ENCODE measurements at places on chromosomes 6 and 20.

DNA sequence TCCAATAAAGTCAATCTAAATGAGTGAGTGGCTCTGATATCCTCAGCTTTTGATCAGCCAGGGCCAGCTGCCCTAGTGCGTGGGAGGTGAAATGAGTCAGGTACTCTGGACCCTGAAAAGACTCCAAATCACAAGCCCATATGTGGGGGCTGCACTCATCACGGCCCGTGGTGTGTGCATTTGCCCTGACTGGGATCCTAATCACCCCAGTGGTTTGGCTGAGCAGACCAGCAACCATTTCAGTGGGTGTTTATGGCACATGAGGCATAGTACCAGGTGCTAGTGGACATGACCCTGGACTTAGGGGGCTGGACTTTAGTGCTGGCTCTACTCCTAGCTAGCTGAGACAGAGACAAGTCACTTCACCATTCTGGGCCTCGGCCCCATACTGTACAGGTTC lies 39.4 kb downstream of the SCML4 start:
- peak; percentile 23 for DNase-seq

DNA sequence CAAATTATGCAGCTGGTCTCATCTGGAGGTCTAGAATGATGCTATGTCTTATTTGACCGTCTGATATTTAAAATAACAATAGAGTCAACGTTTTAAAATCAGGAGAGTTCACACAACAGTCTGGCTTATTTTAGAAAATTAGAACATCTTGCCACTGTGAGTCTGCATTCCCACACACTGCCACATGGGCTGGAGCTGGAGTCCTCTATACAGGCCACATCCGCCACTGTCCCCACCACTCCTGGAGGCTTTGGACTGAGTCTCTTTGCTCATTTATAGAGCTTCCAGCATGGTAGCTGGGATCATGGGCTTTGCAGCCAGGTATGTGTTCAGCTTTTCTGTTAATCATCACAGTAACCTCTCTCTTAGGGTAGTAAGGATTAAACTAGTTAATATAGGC lies 68.8 kb upstream of the ZNFX1 start:
- no peak for DNase-seq

- DNase-seq: peak; percentile 40
Measured at GRCh38 chr6:96520171-96521115, 1.2 kb upstream of the UFL1 start.

GRCh38 chr6:157561414-157561790 lies 180.4 kb downstream of the ZDHHC14 start:
- no peak for DNase-seq

GRCh38 chr6:107736713-107737396 lies 87.3 kb downstream of the SCML4 start:
- DNase-seq: no peak

DNA sequence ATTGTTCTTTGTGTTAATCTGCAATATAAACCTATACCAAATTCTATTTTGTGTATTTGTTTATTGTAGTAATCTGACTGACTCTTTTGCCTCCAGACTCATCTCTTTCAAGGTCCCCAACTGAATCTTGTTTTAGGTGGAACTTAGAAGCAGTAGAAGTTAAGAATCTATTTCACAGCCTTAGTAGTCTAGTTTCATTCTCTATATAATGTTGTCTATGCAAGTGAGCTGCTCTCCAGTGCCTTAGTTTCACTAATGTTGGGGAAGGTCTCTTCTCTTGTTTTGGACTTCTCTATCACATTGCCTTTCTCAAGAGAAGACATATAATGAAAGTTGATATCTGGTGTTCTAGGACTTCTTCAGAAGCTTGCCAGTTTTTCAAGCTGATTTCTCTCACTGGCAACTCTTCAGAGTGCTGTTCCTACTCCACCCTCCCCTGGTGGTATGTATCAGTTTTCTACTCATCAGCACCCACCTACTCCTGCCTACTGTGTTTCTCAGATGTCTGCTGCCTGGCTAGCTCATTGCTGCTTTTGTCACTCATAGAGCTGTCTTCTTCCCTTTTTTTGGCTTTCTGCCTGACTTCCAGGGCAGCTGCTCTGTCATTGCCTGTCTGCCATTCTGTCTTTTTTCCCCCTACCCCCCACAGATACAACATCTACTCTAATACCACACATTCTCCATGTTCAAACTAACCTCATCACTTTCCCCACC lies 82.1 kb downstream of the PTPRA start:
- DNase-seq: no peak

- DNase-seq: no peak
Measured at GRCh38 chr20:25484911-25485511, 77.5 kb downstream of the GINS1 start.

DNA sequence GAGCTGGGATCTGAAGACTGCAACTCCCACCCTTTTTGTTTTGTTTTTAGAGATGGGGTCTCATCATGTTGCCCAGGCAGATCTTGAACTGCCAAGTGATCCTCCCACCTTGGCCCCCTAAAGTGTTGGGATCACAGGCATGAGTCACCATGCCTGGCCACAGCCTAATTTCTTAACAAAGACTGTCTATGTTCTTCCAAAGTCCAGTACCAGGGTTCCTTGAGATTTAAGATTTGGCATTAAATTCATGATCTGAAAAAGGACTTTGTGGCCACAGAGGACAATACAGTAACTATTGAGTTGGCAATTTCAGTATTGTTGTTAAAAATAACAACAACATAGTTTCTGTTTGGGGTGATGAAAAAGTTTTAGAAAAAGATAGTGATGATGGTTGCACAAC lies 28.7 kb upstream of the BEND3 start:
- no peak for DNase-seq

DNA sequence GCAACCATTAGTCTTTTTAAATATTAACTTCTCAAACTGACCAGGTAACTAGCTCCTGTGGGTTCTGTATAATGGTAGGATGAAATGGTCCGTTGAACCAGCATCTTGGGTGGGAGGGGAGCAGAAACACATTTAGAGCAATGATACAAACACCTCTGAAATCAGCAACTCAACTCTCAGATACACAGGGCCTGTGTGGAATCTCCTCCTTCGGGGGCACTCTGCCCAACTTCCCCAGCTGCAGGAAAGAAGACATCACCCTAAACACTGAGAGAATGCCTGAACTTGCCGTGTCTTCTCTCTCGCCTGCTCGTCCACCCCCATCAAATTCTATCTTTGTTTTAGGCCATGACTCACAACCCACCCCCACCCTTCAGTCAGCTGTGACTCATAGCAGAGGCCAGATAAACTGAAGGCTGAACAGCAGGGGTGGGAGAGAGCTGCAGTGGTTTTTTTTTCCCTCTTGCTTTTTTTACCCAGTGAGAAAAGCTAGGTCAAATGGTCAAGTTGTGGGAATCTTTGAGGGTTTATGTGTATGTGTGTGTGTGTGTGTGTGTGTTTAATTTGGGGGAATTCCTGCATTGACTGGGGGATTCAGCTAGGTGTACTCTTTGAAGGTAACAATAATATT lies 593.4 kb upstream of the JAG1 start:
- DNase-seq: peak; percentile 72

GRCh38 chr20:9460518-9460917 lies 53.9 kb upstream of the LAMP5 start:
- DNase-seq: no peak

GRCh38 chr6:15176816-15177370 lies 69.0 kb upstream of the JARID2 start:
- DNase-seq: no peak

- no peak for DNase-seq
Measured at GRCh38 chr20:63064310-63064709, 57.5 kb upstream of the BHLHE23 start.

- DNase-seq: no peak
Measured at GRCh38 chr6:169095153-169095552, 158.5 kb downstream of the THBS2 start.

- DNase-seq: peak; percentile 75
Measured at GRCh38 chr20:5718896-5719595, 31.2 kb upstream of the SHLD1 start.

GRCh38 chr6:3421791-3422434 lies 34.9 kb downstream of the SLC22A23 start:
- DNase-seq: no peak

DNA sequence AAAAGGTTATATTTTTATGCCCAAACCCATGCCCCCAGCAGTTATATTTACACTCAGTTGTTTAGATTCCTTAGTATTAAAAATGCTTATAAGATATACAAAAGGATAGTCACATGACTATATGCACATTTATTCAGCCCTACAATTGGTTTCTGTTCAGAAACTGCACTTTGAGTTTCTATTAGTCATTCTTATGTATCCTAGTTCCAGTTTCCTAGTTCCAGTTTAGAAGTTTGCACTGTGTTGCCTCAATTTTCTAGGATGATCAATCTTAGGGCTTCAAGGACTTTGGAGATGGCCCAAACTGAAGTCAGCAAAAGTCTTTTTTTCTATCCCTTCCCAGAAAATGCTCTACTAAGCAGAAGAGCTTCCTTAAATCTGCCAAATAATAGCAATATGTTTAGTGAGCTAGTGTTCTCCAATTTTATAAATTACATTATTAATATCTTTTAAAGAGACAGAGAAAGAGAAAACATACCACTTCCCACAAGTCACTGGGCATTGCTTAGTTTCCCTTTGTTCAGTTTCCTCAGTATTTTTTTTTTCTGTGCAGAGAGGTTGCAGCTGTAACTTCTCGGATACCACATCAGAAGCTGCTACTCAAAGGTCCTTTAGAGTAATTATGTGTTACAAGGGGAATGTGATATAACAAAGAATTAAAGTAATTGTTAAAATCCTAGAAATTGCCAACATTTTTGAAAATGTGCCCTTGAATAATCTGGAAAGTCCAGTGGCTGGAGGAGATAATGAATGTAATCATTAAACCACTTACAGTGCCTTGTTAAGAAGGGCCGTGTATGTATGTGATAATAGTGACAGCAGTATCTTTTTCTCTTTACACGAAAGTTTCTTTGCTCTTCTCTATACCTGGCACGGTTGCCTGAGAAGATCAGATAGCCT lies 138.8 kb downstream of the KHDRBS2 start:
- no peak for DNase-seq

DNA sequence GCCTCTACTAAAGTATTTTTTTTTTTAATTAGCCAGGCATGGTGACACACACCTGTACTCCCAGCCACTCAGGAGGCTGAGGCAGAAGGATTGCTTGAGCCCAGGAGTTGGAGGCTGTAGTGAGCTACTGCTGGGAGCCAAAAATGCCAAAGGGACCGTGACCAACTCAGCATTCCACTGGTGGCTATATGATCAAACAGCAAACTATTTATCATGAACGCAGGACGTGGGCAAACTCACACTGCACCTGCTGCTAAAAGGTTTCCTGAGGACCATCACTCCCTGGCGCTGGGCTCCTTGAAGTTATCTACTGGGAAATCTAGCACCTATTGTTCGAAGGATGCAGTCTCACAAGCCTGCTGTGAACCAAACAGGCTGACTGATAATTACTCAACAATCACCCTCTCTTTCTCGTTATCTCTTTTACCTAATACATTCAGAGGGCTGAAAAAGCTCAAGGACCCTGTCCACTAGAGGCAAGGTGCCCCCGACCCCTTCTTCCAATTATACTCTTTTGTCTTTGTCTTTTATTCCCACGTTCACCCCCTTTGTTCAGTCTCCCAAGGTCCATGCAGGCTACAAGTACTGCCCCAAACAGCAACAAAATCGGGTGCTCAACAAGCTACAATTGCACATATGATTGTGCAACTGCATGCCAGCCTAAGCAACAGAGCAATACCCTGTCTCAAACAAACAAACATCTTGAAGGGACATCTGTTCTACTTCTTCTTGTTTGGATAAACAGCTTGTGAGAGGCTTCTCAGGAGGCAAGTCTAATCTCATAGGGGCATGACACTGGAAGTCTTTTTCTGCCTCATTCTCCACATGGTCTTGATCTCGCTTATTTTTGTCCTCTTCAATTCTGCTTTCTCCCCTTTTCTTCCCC lies 47.7 kb upstream of the PLN start:
- DNase-seq: no peak

- DNase-seq: no peak
Measured at GRCh38 chr6:44271406-44271723, 1.1 kb downstream of the TMEM151B start.

DNA sequence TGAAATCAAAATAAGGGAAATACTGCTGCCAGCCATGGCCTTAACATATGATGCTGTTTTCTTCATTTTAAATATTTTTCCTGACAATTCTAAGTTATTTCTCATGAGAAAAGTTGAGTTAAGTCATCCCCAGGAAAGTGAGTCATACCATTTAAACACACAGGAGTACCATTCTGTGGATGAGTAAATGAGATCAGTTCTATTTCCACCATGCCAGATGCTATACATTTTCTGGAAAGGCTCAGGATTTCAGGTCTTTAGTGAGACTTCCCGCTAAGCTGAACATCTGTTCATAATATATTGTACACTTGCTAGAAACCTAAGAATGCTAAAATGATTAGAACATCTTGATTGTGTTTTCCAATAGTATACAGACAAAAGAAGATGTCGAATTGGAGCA lies 256.2 kb upstream of the MANEA start:
- no peak for DNase-seq

GRCh38 chr6:118468682-118469465 lies 79.2 kb upstream of the PLN start:
- no peak for DNase-seq

GRCh38 chr6:32210191-32210601 lies 13.7 kb downstream of the NOTCH4 start:
- no peak for DNase-seq

GRCh38 chr20:46349742-46350056 lies 41.4 kb upstream of the CDH22 start:
- no peak for DNase-seq

DNA sequence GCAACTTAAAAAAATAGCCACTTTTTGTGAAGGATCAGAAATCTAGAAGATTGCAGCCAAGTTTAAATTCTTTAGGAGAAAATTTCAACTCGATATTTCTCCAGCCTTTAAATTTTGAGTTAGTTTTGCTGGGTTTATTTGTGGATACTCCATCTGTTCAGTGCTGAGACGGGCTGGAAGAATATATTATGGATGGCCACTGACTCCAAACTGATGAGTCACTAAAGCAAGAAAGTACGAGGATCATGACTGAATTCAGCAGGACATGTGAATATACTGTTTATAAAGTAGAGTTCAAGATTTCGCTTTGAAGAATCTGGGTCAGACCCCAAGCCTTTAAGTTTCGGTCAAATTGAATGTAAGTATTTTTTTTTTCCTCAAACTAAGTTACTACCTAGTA lies 199.5 kb downstream of the ADGRB3 start:
- no peak for DNase-seq

- no peak for DNase-seq
Measured at GRCh38 chr6:92159046-92159445, 1260.3 kb downstream of the EPHA7 start.

- DNase-seq: no peak
Measured at GRCh38 chr6:162497389-162497788, 230.2 kb downstream of the PRKN start.

- no peak for DNase-seq
Measured at GRCh38 chr6:134472046-134472445, 154.1 kb upstream of the SGK1 start.

DNA sequence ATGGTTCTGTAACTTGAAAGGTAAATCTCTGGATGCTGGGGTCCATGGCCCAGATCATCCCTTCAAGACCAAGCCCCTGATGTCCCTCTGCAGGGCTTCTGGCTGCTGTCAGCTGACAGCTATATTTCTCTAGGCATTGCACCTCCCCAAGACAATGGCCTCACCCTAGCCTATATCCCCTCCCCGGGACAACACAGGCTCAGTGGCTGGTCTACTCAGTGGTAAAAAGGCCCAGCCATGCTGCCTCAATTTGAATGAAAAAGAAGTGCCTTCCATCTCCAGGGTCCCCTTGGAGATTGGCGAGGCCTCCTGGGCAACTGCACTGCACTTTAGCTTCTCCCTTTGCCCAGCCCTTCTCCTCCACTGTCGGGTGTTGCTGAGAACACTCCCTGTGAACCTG lies 602.8 kb downstream of the CDH26 start:
- no peak for DNase-seq
